ENCODE measurements at places on chromosomes 12 and 14. TPM values are rescaled to one million over a fixed set of nuclear protein-coding genes. Genes with fewer than 3 reads are reported as not detected.

DNA sequence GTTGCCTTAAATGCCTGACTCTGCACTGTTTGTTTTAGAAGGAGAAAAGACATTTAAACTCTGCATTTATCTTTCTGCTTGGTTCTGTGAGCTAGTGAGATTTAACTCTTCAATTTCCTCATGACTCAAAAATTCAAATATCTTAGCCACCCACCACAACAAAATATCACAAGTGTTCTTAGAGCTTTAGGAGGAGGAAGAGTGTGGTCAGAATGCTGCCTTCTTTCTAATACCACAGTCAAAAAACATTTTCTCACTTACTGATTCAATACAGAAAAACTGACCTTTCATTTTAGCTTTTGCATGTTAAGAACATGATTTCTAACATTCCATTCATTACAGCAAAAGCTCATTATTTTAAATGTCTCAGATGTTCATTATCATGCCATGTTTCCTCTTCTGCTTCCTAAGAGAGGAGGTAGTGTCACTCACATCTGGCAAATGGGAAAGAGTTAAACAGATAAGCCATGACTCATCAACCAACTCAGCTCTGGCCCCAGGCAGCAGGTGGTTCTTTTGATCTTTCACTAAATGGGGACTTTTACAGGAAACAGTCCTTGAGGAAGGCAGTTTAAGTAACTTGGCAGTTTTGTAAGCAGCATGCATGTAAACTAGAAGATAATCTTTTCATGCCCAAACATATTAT lies 56.4 kb upstream of the RNU6-8 start:
- no peaks in the 10 kb centered on the region for H3K27me3 ChIP-seq
- H3K36me3 ChIP-seq = no peaks in the 10 kb centered on the region
- no peak overlapping the region for H3K4me3 ChIP-seq
- DNase-seq = no peak
- H3K4me1 ChIP-seq = no peaks in the 10 kb centered on the region

TGFB3 gene
- 4.8 TPM for total RNA-seq

CGRRF1 gene
- 21.0 TPM for total RNA-seq

DNA sequence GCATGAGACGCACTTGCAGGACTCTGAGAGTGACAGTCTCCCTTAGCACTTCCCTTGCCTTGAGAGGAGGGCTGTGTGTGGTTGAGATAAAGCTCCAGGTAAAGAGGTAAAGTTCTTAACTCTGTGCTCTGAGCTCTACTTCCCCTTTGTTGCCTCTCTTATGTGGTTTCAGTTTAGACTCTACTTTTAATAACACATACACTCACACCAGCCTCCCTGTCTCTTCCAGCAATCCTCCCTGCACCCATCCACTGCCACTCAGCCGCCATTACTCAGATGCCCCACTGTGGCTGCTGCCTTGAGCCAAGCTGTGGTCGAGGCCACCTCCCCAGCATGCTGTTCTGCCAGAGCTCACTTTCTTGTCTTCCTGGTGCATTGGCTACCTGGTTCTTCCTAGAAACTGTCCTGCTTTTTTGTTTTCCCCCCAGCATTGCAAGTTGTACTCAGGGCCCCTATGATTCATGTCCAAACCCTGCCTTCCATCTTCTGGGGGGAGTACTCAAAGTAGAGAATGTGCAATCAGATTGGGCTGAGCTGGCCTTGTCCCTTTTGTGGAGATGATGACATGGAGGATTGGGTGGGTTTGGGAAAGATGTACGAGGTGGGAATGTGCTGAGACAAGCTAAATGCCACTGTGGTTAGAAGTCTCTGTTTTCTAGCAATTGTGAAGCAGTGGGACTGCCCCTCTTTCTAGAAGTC lies 115.5 kb upstream of the PARP11 start:
- no peaks in the 10 kb centered on the region for H3K4me1 ChIP-seq
- H3K27me3 ChIP-seq = peaks cover 5% of the 10 kb centered on the region
- H3K27ac ChIP-seq = no peak overlapping the region
- no peaks in the 10 kb centered on the region for H3K36me3 ChIP-seq

GRCh38 chr12:96237465-96238077 lies 43.4 kb downstream of the ELK3 start:
- H3K27ac ChIP-seq = peak overlapping the region; percentile 92
- H3K4me3 ChIP-seq = peak overlapping the region; percentile 47
- H3K27me3 ChIP-seq = no peaks in the 10 kb centered on the region

RPL10L gene
- total RNA-seq = not detected

C1S gene
- total RNA-seq = 307 TPM

GRCh38 chr14:36524874-36525745 lies 5.1 kb upstream of the NKX2-1 start:
- H3K4me1 ChIP-seq = peaks cover 8% of the 10 kb centered on the region
- no peak for DNase-seq
- H3K27ac ChIP-seq = no peak overlapping the region
- no peaks in the 10 kb centered on the region for H3K36me3 ChIP-seq

GRCh38 chr12:51850081-51850964 lies 1.8 kb upstream of the FIGNL2 start:
- no peak for DNase-seq
- peaks cover 4% of the 10 kb centered on the region for H3K27me3 ChIP-seq
- peak overlapping the region; percentile 87 for H3K4me3 ChIP-seq
- H3K4me1 ChIP-seq = no peaks in the 10 kb centered on the region
- no peaks in the 10 kb centered on the region for H3K36me3 ChIP-seq
- peak overlapping the region; percentile 97 for H3K27ac ChIP-seq

DNA sequence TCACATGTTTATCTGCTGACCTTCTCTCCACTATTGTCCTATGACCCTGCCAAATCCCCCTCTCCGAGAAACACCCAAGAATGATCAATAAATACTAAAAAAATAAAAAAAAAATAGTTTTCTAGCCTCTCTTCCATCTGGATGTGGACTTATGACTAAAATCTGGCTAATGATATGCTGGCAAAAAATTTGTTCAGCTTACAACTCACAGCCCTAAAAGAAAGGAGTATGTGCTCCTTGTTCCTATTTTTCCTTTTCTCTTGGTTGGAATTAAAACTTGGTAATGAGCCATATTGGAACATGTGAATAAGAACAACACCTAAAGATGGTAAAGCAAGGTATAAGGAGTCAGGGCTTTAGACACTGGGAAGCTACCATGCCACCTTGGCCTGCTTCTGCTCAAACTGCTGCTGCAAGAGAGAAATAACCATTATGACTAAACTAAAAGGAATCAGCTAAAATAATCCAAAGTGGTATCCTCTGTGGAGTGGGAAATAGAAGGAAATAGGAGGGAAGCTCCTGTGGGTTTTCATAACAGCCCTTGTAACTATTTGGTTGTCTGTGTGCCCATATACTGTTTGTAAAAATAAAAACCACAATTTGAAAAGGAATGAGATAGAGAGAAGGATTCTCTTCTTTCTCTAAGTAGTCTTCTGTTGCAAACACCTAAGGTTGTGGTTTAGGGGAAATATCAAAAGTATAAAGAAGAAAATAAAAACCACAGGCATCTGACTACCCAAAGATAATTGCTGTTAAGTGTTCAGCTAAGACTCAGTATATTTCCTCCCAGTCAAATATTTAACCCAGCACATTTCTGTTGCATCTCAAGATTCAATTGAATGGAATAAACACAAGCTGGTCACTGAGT lies 53.8 kb downstream of the SDR9C7 start:
- no peak for DNase-seq
- H3K27me3 ChIP-seq = no peaks in the 10 kb centered on the region
- H3K4me1 ChIP-seq = no peaks in the 10 kb centered on the region

- no peak overlapping the region for H3K27ac ChIP-seq
- no peaks in the 10 kb centered on the region for H3K4me1 ChIP-seq
- no peaks in the 10 kb centered on the region for H3K36me3 ChIP-seq
- no peak for DNase-seq
These were observed 86.5 kb upstream of the CDKN3 start for GRCh38 chr14:54310151-54310850.

GRCh38 chr14:88821888-88822287 lies 2.6 kb upstream of the TTC8 start:
- DNase-seq = no peak
- H3K36me3 ChIP-seq = no peaks in the 10 kb centered on the region
- H3K4me3 ChIP-seq = no peak overlapping the region
- no peaks in the 10 kb centered on the region for H3K4me1 ChIP-seq

- H3K4me3 ChIP-seq = no peak overlapping the region
- no peaks in the 10 kb centered on the region for H3K36me3 ChIP-seq
- no peak for DNase-seq
- peaks cover 6% of the 10 kb centered on the region for H3K4me1 ChIP-seq
- no peaks in the 10 kb centered on the region for H3K27me3 ChIP-seq
- no peak overlapping the region for H3K27ac ChIP-seq
These were observed 201.8 kb upstream of the RGS6 start for GRCh38 chr14:71730471-71730870.

DNA sequence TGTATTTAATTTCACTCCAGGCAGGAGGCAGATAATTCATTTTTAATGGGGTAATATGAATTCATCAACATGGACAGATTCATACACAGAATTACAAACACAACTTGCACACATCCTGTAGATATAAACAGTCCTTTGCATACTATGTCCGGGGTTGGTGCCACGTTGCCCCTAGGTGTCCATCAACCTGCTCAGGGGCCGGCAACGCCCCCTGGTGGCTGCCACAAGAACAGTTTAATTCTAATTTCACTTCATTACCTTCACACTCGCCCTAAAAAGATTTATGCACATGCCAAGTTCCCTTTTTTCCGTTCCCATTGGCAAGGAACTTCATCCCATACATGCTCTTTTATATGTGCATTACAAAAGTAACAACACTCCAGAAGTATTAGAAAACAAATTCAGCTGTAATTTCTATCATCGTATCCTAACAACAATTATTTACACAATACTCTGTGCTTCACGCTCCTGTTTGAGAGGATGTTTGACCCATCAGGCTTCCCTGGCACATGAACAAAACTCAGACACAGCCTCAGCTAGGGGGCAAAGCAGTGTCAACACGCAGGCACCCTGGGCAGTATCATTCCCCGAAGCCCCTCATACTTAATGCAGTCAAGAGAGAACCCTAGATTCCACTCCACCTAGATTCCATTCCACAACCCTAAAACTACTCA lies 15.5 kb downstream of the MANSC1 start:
- no peaks in the 10 kb centered on the region for H3K27me3 ChIP-seq
- no peak overlapping the region for H3K27ac ChIP-seq
- no peak for DNase-seq
- H3K36me3 ChIP-seq = no peaks in the 10 kb centered on the region

GRCh38 chr12:116901612-116902011 lies 9.1 kb upstream of the FBXW8 start:
- no peak for DNase-seq
- no peak overlapping the region for H3K27ac ChIP-seq
- H3K27me3 ChIP-seq = no peaks in the 10 kb centered on the region

SCNN1A gene
- total RNA-seq = 175 TPM

GRCh38 chr14:97415907-97416306 lies 618.7 kb downstream of the VRK1 start:
- no peak overlapping the region for H3K4me3 ChIP-seq
- H3K27me3 ChIP-seq = peaks cover 55% of the 10 kb centered on the region
- DNase-seq = no peak
- no peaks in the 10 kb centered on the region for H3K36me3 ChIP-seq

- H3K36me3 ChIP-seq = no peaks in the 10 kb centered on the region
- no peak for DNase-seq
- no peak overlapping the region for H3K4me3 ChIP-seq
- no peaks in the 10 kb centered on the region for H3K27me3 ChIP-seq
These were observed 930 bp upstream of the MIA2 start for GRCh38 chr14:39232554-39233415.
